ELF-1 (cell line): ENCODE measurements at places on chromosomes 7 and 10.
A peak's percentile ranks its signal among the peaks of the same experiment; 100 is the strongest.

DNA sequence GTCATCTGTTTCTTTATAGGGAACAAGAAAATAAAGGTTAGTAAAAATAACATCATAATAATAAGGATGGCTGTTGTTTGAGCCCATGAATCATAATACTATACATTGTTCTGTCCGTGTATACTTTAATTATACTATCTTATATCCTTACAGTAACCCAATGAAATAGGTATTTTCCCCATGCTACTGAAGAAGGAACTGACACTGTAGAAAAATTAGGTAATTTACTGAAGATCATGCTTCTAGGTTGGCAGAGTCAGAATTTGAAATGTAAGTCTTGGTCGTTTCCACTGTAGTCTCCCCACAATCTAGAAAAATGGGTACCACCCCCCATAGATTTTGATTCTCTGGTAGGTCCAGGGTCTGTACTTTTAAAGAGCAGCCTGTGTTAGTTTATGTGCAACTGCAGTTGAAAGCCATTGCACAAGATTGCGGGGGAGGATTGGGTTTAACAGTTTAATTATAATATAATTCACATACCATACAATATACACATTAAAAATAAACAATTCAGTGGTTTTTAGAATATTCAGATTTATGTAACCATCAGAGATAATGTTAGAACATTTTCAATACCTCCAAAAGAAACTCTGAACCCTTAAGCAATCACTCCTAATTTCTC lies 47.7 kb downstream of the SHOC2 start:
- DNase-seq, result no peak

GRCh38 chr7:149147752-149148653 lies 750 bp downstream of the ZNF398 start:
- peak; percentile 62 for DNase-seq

- DNase-seq, result no peak
Observed at GRCh38 chr10:108375691-108376090, 1211.2 kb upstream of the SORCS1 start.

GRCh38 chr10:86942441-86943315 lies 14.7 kb downstream of the MMRN2 start:
- peak; percentile 57 for DNase-seq

DNA sequence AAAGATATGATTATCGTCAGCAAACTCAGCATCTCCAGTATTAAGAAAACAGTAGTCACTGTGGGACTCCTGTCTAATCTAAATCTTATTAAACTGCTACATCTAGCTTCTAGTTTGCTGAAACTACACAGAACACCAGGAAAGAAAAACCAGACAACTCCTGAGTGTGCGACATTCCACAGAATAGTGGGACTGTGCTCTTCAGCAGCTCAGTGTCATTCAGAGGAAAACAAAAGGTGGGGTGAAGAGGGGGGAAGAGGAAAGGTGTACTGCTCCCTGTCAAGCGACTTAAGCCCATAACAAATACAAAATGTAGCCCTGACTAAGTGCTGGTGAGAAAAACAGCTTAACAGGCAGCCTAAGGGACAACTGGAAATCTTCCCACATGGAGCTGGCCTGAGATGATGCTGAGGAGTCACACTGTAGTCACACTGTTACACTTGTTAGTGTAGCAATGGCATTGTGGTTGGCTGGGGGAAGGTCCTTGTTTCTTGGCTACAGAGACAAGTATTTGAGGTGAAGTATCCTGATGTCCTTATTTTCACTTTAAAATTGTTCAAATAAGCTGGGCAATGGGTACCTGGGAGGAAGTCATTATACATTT lies 135.5 kb downstream of the USP6NL start:
- no peak for DNase-seq

DNA sequence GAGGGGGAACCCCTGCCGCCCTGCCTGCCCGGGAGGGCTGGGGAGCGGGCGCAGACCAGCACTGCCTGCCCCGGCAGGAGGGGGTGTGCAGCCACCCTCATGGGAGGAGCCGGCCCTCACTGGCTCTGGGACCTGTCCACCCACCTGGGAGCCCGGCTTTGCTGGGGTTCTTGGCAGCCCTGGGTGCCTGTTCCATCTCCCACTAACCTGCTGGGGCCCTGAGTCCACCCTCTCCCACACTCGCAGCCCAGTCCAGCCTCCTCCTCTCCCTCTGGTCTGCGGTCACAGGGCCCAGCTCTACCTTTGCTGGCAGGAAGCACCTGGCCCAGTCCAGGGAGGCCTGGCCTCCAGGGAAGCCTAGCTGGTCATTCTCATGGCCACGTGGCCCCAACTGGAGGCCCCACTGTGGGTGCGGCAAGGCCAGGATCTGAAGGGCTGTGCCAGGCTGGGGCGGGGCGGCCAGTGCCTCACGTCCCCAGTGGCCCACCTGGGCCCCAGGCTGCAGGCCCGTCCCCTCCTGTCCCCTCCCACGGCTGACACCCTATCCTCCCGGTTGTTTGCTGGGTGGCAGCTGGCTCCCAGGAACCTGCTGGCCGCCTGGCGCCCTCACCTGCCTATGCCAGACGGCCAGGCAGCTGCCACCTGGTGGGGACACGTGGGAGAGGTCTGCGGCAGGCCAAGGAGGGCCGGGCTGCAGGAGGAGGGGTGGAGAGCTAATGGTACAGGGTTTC lies at the start of gene TMEM184A:
Gene TMEM184A (minus strand): TSS at position 393 of the 731 bp plus-strand sequence. CDS start 721 bp downstream, outside the sequence.
- no peak for DNase-seq

GRCh38 chr7:78510580-78511188 lies 712.1 kb downstream of the PHTF2 start:
- DNase-seq, result peak; percentile 32

DNA sequence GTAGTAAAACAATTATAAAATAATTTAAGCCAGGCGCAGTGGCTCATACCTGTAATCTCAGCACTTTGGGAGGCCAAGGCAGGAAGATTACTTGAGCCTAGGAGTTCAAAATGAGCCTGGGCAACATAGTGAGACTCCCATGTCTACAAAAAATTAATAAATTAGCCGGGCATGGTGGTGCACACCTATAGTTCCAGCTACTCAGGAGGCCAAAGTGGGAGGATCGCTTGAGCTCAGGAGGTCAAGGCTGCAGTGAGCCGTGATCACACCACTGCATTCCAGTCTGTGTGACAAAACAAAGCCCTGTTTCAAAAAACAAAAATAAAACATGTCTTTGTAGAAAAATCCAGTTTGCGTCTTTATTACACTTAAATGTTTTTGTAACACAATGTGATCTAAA lies 141.9 kb upstream of the KAT6B start:
- DNase-seq, result no peak

GRCh38 chr10:30366829-30367228 lies 17.8 kb upstream of the MTPAP start:
- no peak for DNase-seq

DNA sequence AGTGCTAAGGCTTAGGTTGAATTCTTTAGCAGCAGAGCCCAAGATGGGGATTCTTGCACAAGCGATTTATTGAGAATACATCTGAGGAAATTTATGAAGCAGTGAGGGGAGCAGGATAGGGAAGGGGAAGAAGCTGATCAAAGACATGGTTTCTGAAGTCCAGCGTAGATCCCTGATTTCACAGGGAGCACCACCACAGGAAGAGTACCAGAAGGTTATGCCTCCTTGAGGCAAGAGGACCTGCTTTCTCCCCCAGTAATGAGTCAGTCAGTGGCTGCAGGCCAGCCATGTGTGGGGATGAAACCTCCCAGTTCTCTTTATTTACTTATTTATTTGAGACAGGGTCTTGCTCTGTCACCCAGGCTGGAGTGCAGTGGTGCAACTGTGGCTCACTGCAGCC lies 35.0 kb upstream of the CBLL1 start:
- DNase-seq, result no peak

DNA sequence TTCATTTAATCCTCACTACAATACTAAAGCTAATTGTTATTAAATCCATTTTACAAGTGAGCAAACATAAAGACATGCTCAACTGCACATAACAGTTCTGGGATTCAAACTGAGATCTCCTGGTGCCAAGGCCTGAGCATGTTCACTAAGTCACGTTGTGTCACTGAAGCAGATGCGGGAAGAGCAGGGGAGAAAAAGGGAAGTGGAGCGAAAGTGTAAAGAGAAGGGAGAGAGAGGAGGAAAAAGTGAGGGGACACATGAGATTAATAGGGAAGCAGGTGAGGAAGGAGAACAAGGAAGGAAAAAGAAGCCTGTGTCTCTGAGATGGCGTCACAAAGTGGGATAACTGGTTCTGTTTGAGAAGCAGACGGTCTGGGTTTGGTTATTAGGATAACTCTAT lies 38.9 kb upstream of the KAT6B start:
- no peak for DNase-seq

DNA sequence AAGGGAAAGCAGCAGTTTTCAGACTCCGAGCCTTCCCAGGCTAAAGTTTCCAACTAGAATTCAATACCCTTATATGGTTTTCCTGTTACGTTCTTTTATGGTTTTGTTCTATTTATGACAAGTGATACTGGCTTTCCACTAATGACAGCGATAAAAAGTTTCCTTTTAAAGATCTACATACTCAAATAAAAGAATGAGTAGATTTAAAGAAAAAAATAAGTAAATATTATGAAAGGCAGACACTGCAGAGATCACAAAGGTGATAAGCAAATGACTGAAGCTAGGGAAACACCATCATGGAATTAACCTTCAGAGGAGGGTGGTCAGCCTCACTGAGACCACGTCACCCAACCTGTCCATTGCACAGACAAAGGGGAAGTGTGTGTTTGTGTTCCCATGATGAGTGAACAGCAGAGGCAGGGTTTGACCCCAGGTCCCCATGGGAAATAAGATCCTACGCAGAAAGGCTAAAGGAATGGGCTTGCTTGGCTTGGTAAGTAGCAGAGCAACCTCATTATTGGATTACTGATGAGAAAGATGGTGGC lies 4.0 kb downstream of the VSIR start:
- DNase-seq, result no peak

DNA sequence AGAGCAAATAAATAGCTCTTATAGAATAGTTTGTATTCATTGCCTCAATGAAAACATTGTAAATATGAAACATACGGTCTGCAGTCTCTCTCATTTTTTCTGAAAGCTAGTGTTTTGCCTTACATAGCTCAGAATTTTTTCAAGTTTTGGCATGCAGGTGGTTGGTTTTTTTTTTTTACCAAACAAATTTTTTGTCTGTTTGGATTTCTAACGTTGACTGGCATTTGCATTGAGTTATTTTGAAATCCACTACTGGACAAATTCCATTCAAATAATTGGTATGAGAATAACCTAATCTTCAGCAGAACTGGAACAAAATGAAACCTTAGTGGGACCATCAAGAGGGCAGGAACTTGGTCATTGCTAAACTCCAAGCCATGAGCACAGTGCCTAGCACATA lies 107.6 kb upstream of the SAMD8 start:
- DNase-seq, result no peak

- DNase-seq, result no peak
Observed at GRCh38 chr10:14142606-14143250, 188.0 kb downstream of the FRMD4A start.

DNA sequence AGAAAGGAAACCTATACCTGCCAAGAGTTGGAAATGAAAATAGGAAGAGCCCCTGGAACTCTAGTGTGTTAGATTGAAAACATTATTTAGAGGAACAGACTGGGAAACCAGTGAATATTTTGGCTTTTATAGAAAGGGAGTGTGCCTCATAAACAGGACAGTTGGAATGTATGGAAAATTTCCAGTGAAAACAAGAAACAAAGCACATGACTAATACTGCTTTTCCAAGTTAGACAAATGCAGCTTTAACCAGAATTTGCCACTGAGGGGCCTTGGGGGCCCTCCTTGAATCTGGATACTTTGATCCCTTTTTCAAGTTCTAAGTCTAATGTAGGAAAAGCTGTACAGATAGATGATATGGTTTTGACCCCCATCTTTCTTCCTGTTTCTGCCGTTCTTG lies 21.2 kb downstream of the ITGB8 start:
- no peak for DNase-seq

- peak; percentile 18 for DNase-seq
Observed at GRCh38 chr10:86340176-86340990, 26.2 kb downstream of the GRID1 start.

DNA sequence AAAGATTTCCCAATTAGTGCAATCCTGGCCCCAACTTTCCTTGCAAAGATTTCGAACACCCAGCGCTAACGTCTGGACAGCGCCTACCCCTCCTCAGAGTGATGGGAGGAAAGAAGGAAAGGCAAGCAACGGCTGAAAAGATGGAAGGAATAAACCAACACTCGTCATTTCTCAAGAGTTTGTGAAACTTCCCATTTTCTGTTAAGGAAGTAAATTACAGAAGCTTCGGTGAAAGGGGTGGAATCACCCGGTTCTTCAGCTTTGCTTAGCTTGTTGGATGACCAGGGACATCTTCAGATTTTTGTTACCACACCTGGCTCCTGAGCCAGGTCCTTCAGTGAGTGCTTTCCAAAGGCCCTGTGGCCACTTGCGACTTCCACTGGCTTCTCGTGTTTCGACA lies 313.1 kb downstream of the SKIDA1 start:
- no peak for DNase-seq

GRCh38 chr7:64888901-64889685 lies 14.0 kb upstream of the ZNF273 start:
- DNase-seq, result peak; percentile 39

- no peak for DNase-seq
Observed at GRCh38 chr7:114183311-114184088, 231.1 kb upstream of the FOXP2 start.

- no peak for DNase-seq
Observed at GRCh38 chr7:117600911-117601310, 121.1 kb downstream of the CFTR start.

DNA sequence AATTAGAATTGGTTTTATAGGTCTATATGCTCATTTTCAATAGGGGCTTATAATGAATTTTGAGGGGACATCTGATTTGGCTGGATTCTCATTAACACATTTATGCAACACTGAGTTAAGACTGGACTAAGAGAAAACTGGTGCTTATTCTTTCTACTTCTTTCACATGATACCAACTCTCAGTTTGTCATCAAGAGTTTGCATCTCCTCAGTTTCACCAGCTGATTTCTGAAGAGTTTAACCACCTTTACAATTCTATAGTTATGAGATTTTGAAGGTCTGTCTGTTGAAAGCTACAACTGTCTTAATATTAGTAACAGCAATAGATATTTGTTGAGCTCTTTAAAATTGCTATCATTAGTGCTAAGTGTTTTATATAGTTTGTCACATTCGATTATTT lies 867.0 kb upstream of the SORCS1 start:
- DNase-seq, result no peak

- DNase-seq, result no peak
Observed at GRCh38 chr7:21140622-21141021, 287.3 kb upstream of the SP4 start.

DNA sequence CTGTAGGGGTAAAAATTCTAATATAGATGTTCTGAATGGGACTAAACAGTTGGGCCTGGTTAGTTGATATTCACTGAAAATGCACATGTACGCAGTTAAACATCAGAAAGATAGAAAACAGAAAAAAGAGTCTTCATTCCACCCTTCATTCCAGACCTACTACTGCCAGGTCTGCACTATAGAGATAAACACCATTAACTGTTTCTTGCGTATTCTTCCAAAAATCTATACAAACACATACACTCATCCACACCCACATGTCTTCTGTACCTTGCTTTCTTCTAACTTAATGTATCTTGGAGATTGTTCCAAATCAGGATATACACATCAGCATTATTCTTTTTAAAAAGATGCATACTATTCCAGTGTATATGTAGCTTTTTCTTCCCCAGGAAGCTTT lies 13.9 kb upstream of the CLEC2L start:
- no peak for DNase-seq
